ENCODE measurements at places on chromosomes 5 and 9. TPM values are rescaled to one million over a fixed set of nuclear protein-coding genes. Genes with fewer than 3 reads are reported as not detected.

GRCh38 chr9:99833735-99834134 is 12.1 kb downstream of the NR4A3 start:
- DNase-seq, result no peak

DNA sequence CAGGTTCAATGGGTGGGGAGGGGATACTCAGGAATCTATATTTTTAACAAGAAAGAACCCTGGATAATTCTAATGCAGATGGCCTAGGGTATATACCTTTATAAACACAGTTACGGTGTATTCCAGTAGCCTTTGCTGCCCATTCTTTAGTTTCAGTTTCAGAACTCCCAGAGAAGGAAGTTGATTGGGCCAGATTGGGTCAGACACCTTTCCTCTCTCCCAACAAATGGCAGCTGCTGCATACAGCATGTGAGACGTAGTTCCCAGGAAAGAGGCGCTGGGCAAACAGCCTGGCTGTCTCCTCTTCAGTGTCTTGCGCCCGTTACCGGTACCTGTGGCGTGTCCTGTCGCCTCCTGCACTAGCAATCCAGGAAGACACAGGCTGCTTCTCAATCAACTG is 20.4 kb downstream of the ACO1 start:
- DNase-seq, result peak; percentile 33

DNA sequence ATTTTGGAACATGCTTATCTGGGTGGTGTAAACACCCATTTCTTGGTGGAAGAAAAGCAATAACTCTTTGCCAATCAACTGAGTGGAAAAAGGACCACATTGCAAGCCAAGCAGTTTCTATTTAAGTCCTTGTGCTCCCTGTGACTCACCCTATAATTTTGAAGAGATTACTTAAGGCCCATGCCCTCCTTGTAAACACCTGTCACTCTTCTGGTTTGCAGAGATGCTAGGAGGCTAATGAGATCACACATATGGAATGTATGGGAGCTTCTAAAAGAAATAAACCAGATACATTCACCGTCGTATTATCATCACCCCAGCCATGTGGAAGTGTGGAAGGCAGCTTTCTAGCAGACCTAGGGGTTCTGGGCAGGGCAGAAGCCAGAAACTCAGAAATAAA is 337.1 kb downstream of the GADD45G start:
- DNase-seq, result no peak

DNA sequence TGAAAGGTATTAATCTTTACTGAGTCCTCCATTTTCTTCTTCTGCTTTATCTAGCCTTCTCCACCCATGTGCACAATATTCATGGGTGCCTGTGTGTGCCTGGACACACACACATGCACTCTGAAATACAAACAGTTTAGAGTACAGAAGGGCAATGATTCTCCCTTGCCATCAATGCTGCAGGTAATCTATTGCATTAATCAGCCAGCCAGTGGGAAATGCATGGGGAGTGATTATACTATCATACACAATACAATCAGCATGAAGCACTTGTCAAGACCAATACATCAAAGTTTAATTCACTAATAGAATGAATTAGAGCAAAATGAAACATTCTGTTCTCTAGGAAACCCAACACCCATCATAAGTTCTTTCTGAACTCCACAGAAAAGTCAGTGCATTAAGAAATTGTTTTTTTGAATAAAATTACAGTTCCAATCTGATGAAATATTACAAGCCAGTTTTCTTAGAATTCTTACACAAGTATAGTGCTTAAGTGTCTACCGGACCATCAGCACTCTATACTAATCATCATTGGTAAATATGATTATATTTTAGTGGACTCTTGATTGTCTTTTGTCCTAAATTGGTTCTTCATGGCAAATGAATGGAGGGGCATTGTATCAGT is 172.2 kb downstream of the ZSWIM6 start:
- no peak for DNase-seq

- peak; percentile 39 for DNase-seq
Observed at GRCh38 chr9:90773617-90774016, 28.0 kb upstream of the SYK start.

DNA sequence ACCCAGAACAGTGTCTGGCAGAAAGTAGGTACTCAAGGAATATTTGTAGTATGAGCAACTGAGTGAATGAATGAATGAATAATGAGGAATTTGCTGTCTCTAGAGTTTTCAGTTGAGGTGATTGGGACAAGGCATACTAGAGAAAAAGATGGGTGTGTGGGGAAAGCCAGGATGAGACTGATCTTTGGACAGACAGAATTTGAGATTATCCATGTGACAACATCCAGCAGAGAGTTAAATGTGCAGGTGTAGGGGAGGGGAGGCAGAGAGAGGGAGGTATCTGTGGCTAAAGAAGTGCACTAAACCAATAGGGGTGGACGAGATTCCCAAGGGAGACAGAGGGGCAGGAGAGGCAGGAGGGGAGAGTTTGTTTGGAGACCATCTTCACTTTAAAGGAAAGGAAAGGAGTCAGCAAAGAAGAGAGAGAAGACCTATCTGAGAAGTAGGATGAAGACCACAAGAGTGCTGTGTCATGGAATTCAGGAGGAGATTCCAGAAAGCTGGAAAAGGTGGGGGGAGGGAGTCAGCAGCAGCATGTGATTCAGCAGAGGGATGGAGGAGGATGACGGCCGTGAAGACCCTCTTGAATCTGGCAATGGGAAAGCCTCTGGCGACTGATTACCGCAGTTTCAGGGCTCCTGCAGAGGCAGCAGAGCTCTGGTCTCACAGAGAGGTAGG is 3.2 kb downstream of the CPLX2 start:
- DNase-seq, result no peak

GRCh38 chr5:117454716-117455212 is 880.1 kb upstream of the SEMA6A start:
- DNase-seq, result peak; percentile 58

- no peak for DNase-seq
Observed at GRCh38 chr5:139796061-139796806, 626 bp downstream of the PSD2 start.

DNA sequence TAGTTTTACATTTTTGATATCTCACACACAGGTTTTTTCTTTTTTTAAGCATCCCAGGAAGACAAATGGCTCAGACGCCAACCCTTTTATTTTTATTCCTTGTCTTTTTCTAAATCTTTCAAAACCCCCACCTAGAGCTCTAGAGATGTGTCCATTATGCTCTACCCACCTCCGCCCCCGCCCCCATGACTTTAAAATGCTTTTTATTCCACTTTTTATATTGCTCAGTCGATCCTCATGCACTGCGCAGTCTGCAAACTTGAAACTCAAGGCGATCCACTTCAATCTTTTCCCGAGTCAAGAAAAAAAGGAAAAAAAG is 411 bp upstream of the MAT2B start:
- no peak for DNase-seq

GRCh38 chr9:105259731-105260612 is 15.5 kb downstream of the SLC44A1 start:
- DNase-seq, result no peak

- DNase-seq, result no peak
Observed at GRCh38 chr9:70574151-70574837, 159.8 kb upstream of the KLF9 start.

DNA sequence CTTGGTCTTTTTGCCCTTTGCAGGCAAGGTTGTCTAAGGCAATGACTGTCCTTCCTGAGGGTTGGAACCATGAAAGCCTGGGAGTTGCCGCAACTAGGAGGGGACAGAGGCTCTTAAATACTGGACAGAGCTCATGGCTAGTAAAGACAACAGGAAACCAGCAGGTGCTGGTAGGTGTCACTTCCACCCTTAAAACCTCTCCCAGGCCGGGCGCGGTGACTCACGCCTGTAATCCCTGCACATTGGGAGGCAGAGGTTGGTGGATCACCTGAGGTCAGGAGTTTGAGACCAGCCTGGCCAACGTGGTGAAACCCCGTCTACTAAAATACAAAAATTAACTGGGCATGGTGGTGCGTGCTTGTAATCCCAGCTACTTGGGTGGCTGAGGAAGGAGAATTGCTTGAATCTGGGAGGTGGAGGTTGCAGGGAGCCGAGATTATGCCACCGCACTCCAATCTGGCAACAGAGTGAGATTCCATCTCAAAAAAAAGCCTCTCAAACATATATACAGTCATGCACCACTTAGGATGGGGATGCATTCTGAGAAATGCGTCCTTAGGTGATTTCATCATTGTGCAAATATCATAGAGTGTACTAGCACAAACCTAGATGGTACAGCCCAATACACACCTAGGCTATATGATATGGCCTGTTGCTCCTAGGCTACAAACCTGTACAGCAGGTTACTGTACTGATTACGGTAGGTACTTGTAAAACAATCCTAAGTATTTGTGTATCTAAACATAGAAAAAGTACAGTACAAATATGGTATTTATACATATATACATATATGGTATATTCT is 102.7 kb downstream of the HSPA4 start:
- DNase-seq, result no peak

DNA sequence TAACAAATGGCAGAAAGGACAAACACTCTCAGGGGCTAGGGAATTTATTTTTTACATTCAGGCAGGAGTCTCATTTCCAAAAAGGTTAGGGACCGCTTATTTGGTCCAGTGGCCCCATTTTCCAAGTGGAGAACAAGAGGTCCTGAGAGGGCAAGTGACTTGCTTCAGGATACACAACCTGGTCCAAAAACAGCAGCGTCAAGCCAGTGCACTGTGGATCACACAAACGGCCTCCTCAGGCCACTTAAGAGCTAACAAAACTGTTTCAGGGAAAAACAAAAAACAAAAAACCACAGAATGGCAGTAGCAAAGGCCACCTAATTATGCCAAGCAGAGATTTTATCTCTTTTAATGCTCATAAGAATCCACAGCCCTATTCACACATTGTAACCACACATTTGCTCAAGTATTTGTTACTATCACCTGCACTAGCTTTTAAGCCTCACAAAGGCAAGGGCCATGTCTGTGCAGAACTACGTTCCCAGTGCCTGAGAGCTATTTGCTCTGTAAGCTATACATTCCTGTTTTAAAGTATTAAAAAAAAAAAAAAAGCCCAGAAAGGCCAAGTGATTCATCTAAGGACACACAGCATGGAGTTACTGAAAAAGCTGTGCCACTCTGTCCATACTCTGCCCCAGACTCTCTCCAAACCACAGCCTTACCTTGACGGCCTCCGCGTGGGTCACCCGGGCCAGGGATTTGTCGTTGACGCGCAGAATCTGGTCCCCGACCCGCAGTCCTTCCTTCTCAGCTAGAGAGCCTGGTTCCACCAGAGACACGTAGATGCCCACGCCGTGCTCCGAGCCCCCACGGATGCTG is 1.5 kb downstream of the WHRN start:
- DNase-seq, result no peak

DNA sequence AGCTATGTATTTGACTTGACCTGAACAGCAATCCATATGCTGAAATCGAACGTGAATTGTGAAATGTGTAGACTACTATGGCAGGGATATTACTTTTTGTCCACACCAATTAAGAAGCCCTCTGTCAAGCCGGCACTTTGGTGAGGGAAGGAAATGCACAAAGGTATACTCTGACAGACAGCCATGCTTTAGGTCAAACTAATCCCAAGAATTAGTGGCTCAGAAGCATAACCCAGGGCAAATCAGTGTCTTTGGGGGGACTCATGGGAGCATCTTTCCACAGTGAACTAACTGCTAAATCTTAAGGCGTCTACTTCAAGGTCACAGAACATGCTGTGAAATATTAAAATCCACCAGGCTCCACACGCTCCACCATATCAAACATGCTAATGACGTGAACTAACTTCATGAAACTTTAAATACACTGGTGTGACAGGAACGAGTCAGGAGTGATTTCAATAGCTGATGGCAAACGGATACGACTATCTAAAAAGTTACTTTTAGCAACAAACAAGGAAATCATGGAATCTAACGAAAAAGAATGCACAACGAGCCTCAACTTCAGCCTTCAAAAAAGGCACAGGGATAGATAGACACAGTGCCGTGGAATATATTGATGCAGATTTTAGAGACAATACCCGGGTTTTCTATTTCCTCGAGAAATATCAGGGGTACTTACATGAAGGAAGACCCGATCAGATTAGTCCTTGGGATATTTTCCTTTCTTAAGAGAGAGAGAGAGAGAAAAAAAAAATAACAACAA is 527 bp downstream of the MEF2C start:
- no peak for DNase-seq

GRCh38 chr5:151213803-151214613 is 9.9 kb downstream of the CCDC69 start:
- DNase-seq, result peak; percentile 77

DNA sequence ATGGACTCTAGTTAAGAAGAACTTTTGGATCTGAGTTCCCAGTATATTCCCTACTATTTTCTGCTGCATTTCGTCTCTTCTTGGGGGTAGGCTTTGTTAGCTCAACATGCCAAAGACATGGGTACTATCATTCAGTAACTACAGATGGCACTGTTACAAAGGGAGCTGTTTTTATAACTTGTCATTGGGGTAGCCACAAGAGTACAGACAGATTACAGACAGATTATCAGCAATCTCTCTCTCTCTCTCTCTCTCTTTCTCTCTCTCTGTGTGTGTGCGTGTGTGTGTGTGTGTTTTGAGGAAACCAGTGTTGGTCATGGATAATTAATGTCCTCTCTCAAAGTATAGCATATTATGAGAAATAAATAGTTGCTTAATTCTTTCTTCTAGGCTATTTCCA is 116.1 kb downstream of the WDR70 start:
- DNase-seq, result no peak

- no peak for DNase-seq
Observed at GRCh38 chr5:56908942-56909293, 478 bp upstream of the SETD9 start.

DNA sequence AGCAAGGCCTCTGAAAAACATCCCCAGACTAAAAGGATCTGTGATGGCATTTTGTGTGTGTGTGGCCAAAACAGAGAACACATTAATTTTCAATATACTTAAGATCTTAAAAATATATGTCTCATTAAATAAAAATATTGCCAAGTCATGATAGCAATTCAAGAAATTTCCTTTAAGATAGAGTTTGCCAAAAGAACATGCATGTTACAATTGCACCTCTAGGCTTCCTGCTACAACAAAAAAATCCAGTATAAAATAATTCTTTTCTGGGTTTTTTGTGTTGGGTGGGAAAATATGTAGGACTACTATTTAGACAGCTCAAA is 5.2 kb downstream of the ANXA1 start:
- no peak for DNase-seq

DNA sequence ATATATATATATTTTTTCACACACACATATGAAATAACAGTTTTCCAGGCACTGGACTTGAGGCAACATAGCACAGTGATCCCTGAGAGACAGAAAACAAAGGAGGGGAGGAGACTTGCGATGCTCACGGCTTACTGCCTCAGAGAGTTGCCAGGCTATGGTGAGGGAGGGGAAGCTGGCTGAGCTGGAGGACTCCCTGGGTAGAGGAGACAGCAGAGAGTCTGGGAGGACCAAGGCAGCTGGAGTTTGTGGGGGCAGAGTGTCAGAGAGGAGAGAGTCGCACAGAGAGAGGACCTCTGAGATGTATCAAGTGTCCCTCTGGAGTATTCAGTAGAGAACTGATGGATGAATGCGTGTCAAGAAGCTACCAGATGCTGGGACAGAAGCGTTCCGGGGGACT is 23.1 kb upstream of the QSOX2 start:
- DNase-seq, result no peak

GRCh38 chr9:110133608-110134210 is 74.2 kb downstream of the C9orf152 start:
- no peak for DNase-seq

PCDHB15 gene
- 0.69 TPM for total RNA-seq

CAMLG gene
- 48.1 TPM for total RNA-seq

GLRA1 gene
- not detected for total RNA-seq

NLN gene
- total RNA-seq, result 13.3 TPM

PHYHD1 gene
- 19.0 TPM for total RNA-seq

SMC2 gene
- 8.8 TPM for total RNA-seq

ARSI gene
- total RNA-seq, result 0.63 TPM

TMEM174 gene
- total RNA-seq, result not detected

NEUROG1 gene
- total RNA-seq, result not detected

RETREG1 gene
- 102 TPM for total RNA-seq

TXN gene
- 441 TPM for total RNA-seq

GFPT2 gene
- total RNA-seq, result 1.3 TPM

All from mucosa of descending colon (tissue), 3 donors.